Ovary (tissue), 10 donors: ENCODE measurements at places on chromosomes 2 and 18.
A peak's percentile ranks its signal among the peaks of the same experiment; 100 is the strongest.

DNA sequence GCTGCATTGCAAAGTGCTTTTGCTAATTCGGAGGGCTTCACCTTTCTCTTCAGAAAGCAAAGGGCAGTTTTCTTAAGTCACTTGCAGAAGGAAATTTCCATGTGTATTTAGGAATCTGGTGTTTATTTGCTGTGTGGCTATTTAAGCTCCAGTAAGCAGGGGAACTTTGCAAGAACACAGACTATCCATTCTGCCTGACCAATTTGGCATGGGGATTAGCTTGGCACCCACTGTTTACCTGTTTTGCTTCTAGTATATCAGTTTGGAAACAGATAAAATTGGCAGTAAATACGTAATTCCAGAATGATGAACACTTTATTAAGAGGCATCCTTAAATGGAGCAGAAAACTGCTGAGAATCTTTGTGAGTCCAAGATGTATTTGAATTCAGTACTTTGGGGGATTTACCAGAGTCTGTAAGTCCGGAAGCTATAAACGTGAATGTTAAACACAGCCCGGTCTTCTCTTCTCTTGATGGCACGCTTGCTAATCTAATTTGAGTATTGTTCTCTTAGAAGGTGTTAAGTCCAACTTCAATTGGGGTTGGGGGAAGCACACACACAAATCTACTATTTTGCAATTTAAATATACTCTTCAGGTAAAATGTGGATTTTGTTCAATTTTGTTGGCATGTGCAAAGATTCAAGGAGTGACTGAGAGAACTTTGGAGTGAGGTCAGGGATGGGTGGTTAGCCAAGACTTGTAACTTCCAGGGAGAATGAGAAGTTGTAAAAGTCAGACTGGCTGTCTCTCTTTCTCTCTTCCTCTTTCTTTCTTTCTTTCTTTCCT is 650 bp downstream of the ACKR3 start:
- peaks cover 2% of the 10 kb centered on the region for H3K4me1 ChIP-seq
- H3K4me3 ChIP-seq, result peak overlapping the region; percentile 22
- DNase-seq, result no peak

DNA sequence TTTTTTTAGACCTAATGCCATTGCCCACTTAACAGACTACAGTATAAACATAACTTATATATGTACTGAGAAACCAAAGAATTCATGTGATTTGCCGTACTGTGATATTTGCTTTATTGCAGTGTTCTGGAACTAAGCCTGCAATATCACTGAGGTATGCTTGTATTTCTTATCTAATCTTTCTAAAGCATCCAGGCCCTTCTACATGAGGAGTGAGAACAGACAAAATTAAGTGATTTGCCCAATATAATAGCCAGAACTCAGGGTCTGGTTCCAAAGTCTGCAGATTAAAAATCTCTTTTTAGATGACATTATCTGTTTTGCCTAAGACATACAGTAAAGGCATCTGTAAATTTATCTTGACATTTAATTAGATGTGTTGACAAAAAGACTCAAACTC is 41.9 kb downstream of the BMPR2 start:
- no peak overlapping the region for H3K27ac ChIP-seq
- H3K4me3 ChIP-seq, result no peak overlapping the region
- no peak for DNase-seq
- H3K27me3 ChIP-seq, result no peaks in the 10 kb centered on the region

DNA sequence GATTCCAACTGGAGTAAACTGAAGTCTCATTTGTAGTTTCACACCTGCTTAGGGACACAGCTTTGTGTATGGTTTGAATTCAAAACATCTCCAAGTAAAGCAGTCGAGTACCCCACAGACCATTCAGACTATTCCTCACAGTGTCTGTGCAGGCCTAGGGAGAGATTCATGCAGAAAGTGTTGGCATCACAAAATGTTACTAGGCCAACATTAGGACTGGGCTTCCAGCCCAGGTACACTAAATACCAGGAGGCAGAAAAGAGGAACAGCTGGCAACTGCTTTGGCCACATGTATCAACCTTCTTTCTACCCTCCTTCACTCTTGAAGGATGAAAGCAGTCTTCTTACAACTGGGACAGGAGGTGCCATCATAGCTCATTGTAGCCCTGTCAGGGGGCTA is 270.4 kb upstream of the TMEFF2 start:
- no peaks in the 10 kb centered on the region for H3K27me3 ChIP-seq
- DNase-seq, result no peak
- no peak overlapping the region for H3K4me3 ChIP-seq
- H3K4me1 ChIP-seq, result no peaks in the 10 kb centered on the region

GRCh38 chr18:57208047-57208446 is 61.2 kb downstream of the BOD1L2 start:
- no peak overlapping the region for H3K27ac ChIP-seq
- no peaks in the 10 kb centered on the region for H3K36me3 ChIP-seq
- H3K4me3 ChIP-seq, result no peak overlapping the region
- H3K27me3 ChIP-seq, result no peaks in the 10 kb centered on the region
- H3K4me1 ChIP-seq, result no peaks in the 10 kb centered on the region

DNA sequence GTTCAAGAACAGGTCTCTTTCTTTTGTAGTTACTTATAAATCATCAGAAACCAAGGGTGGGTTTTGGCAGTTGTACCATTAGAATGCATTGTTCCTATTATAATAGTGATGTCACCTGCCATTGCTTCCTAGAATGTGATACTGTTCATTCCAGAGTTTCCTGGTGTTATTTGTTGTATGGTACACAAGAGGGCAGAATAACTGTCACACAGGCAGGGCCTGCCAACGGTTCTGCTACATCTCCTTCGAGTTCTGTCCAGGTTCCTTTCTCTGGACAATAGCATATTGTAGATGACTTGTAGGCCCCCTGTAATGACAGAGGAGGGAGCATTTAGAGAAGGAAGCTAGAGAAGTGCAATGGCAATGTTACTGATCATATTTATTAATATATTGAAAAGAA is 98.3 kb downstream of the KLHL14 start:
- H3K27ac ChIP-seq, result no peak overlapping the region
- H3K4me1 ChIP-seq, result no peaks in the 10 kb centered on the region
- no peak overlapping the region for H3K4me3 ChIP-seq
- H3K36me3 ChIP-seq, result no peaks in the 10 kb centered on the region

DNA sequence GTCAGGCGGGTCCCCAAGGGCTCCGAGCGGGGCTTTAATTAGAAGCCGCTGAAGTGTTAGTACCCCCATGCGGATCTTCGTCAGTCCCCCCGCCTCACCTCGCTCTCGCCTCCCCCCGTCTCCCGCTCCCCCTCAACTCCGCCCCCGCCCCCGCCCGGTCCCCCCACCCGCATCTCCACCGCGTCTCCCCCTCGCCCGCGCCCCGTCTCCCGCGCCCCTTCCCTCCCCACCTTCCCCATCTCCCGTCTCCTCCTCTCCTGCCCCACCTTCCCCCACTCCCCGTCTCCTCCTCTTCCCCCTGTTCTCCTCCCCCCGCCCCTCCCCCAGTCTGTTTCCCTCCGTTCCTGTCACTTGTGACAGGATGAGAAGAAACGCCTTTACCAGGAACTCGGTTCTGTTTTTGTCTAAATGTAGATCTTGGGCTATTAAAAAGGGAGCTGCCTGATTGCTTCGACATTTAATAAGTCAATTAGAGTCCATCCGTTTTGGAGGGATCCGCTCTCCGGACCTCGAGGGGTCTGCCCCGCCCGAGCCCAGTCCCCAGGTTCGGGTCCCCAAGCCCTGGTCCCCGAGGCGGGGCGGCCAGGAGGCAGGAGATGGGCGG is 969 bp upstream of the ALKAL2 start:
- peak overlapping the region; percentile 62 for H3K4me3 ChIP-seq
- peak; percentile 82 for DNase-seq
- peaks cover 11% of the 10 kb centered on the region for H3K4me1 ChIP-seq
- H3K36me3 ChIP-seq, result no peaks in the 10 kb centered on the region

GRCh38 chr2:74562126-74562775 is 7.7 kb downstream of the DOK1 start:
- no peak overlapping the region for H3K4me3 ChIP-seq
- no peaks in the 10 kb centered on the region for H3K4me1 ChIP-seq
- no peaks in the 10 kb centered on the region for H3K27me3 ChIP-seq

DNA sequence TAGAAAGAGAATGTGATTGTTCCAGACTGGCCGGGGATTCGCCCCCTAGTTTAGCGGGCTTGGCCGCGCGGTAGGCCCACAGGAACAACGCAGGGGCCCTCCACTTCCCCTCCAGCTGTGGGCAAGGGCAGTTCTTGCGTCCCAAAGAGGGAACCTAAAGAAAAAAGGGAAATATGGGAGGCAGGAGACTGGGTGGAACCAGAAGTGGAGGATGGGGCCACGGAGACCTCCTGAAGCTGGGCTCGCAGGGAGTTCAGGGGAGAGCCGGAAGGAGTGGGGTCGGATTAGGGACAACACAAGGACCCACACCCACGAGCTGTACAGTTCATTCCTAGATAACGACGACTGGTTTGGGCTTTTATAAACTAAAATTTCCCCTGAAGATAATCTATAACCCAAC is 18.2 kb downstream of the GNLY start:
- H3K27ac ChIP-seq, result peak overlapping the region; percentile 4
- H3K36me3 ChIP-seq, result no peaks in the 10 kb centered on the region
- H3K27me3 ChIP-seq, result no peaks in the 10 kb centered on the region
- DNase-seq, result no peak
- H3K4me3 ChIP-seq, result no peak overlapping the region

- peaks cover 9% of the 10 kb centered on the region for H3K4me1 ChIP-seq
- H3K27ac ChIP-seq, result no peak overlapping the region
- no peak overlapping the region for H3K4me3 ChIP-seq
- no peaks in the 10 kb centered on the region for H3K27me3 ChIP-seq
- no peaks in the 10 kb centered on the region for H3K36me3 ChIP-seq
These were observed 133.4 kb downstream of the AFF3 start for GRCh38 chr2:100008956-100009355.

DNA sequence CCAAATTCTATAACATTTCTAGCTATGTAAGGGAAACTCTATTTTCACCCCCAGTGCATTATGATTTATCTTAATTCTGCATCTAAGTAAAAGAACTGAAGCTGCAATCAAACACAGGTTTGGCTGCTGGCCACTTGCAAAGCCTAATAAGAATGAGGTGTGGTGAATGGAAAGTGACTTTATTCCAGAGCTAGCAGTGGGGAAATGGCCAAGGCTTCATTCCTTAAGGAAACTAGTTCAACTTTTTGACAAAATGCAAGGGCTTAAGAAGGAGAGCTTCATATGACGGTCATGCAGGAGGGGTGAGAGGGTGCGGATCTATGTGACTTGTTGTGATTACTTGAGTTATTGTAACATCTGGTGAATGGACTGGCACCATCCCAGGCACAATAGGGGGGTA is 1802.0 kb downstream of the SUCLG1 start:
- DNase-seq, result no peak
- H3K4me1 ChIP-seq, result no peaks in the 10 kb centered on the region
- H3K36me3 ChIP-seq, result no peaks in the 10 kb centered on the region
- no peaks in the 10 kb centered on the region for H3K27me3 ChIP-seq
- H3K27ac ChIP-seq, result no peak overlapping the region

DNA sequence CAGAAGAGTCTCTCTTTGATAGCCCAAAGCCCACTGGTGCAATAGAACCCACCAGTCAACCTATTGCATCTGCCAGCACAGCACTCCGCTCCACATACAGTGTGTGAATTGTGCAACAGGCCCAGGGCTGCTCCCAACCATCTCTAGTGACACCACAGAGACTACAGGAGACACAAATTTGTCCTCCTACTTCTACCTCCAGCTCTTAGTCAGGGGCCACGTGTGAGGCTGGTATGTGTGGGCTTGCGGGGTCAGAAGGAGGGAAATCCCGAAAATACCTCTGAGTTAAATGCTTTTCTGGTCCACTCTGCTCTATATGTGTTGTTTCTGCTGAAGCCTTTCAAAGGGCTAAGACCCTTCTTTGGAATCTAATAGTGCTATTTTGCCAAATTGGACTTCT is 18.0 kb downstream of the DGUOK start:
- H3K36me3 ChIP-seq, result no peaks in the 10 kb centered on the region
- no peak for DNase-seq
- H3K27ac ChIP-seq, result no peak overlapping the region
- no peak overlapping the region for H3K4me3 ChIP-seq
- peaks cover 3% of the 10 kb centered on the region for H3K4me1 ChIP-seq
- H3K27me3 ChIP-seq, result no peaks in the 10 kb centered on the region

DNA sequence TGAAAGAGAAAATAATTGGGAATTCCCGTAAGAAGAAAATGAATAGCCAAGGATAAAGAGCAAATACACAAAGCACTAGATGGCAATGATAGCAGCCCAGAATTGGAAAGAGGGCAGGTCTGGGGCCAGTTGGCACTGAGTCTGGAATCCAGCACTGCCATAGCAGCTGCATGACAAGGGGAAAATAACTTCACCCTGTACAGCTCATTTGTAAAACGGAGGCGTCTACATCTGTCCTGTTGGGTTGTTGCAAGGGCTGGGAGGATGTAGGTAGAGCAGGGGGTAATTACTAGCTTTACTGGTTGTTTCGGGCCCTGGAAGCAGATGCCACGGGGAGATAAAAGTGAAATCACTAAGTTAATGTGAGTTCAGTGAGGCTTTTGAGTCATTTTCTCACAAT is 110.0 kb upstream of the RASGRP3 start:
- no peak for DNase-seq
- H3K4me1 ChIP-seq, result no peaks in the 10 kb centered on the region
- no peaks in the 10 kb centered on the region for H3K36me3 ChIP-seq

GRCh38 chr2:124081154-124081716 is 56.1 kb downstream of the CNTNAP5 start:
- DNase-seq, result no peak
- H3K36me3 ChIP-seq, result no peaks in the 10 kb centered on the region
- H3K4me1 ChIP-seq, result no peaks in the 10 kb centered on the region
- no peak overlapping the region for H3K4me3 ChIP-seq
- H3K27ac ChIP-seq, result no peak overlapping the region

DNA sequence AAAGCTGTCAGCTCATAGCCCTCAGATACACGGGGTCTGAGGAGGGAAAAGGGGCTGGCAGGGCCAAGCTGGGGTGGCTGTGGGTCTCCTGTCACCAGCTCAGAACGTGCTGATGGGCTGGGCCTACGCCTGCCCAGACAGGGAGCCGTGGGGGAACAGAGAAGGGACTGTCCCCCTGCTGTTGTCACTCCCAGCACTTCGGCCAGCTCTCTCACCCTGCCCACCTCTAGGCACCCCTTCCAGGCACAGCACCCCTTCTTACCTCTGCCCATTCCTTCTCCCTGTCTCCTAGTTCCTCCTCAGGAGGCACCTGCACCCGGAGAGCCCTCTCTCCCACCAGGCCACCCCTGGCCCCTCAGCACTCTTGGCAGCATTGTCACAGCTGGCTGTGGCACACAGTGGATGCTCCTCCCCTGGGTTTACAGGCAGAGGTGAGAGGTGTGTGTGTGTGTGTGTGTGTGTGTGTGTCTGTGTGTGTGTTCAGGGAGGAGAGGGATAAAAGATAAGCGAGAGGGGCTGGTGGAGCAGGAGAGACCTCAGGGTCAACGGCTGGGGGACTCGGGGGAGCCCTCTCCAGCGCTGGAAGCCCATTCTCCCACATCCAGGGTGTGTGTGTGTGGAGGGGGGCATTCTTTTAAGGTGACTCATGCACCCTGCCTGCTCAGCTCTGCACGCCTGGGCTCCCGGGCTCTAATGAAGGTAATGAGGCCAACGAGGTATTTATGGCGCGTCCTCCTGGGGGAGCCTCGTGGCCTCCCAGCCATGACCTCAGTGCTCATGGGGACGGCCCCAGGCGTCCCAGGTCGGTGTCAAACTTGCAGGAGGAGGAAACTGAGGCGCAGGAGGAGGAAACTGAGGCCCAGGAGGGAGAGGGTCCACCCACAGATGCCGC is 66.1 kb upstream of the SMAD7 start:
- no peak overlapping the region for H3K4me3 ChIP-seq
- H3K4me1 ChIP-seq, result peaks cover 6% of the 10 kb centered on the region
- no peak for DNase-seq
